HT1080 (cell line): ENCODE measurements at places on chromosomes 4 and X.

DNA sequence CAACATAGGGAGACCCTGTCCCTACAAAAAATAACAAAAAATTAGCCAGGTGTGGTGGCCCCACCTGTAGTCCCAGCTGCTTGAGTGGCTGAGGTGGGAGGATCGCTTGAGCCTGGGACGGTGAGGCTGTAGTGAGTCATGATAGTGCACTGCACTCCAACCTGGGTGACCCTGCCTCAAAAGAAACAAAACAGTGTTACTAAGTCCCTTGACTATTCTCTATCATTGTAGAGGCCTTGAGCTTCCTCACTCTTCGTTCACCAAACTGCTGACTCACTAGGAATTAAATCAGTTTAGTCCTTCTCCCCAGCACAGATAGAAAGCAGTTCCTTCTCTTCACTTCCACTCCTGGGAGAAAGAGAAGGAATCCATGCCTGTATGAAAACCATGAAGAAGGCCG, 14.5 kb downstream of the CDS1 start:
- peak; percentile 60 for DNase-seq

DNA sequence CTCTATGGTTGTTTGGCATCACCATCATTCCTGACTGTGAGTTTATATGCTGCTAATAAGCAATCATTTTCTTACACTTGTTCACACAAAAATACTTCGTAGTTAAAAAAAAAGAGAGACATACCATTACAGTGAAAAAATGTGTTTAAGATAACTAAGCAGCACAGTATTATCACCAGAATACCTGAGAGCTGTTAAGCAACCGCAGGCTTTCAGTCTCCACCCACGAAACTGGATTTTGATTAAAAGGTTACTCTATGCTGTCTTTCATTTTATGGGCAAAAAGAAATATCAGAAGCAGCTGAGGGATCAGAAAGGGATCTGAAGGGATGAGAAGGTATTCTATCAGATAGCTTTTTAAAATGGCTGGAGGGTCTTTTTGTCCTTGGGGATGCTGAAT, 148.3 kb downstream of the NEK1 start:
- no peak for DNase-seq

GRCh38 chr4:113832803-113833202, 71.3 kb upstream of the CAMK2D start:
- no peak for DNase-seq

GRCh38 chrX:76127341-76127740, 45.5 kb upstream of the PBDC1 start:
- peak; percentile 22 for DNase-seq

- peak; percentile 95 for DNase-seq
These were observed 570.4 kb upstream of the DIPK2B start for GRCh38 chrX:45771114-45771513.

- no peak for DNase-seq
These were observed 133.7 kb upstream of the CXCL13 start for GRCh38 chr4:77471821-77472495.

- peak; percentile 6 for DNase-seq
These were observed 255.1 kb upstream of the VEGFC start for GRCh38 chr4:177047851-177048174.

DNA sequence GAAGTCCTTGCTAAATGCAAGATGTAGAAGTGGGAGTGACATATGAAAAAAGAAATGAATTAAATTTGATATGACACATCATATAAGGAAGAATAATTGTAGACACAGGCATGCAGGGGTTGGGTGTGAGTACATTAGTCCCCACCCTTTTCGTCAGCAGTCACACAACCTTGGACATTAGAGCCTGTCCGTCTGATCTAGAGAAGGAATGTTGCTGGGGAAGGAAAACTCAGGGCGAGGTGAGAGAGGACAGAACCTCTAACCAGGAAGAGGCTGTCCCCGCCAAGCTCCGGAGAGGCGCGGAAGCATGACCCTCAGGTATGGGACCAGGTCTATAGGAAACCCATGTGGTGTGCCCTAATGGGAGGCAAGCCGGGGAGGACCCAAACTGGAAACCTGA, 102.1 kb downstream of the RELL1 start:
- DNase-seq, result no peak

- DNase-seq, result peak; percentile 79
These were observed 105.4 kb downstream of the HS6ST2 start for GRCh38 chrX:132853040-132853439.

- no peak for DNase-seq
These were observed 121.2 kb downstream of the TBCK start for GRCh38 chr4:106194801-106195200.

- no peak for DNase-seq
These were observed 82.7 kb downstream of the PARM1 start for GRCh38 chr4:75015627-75016026.

DNA sequence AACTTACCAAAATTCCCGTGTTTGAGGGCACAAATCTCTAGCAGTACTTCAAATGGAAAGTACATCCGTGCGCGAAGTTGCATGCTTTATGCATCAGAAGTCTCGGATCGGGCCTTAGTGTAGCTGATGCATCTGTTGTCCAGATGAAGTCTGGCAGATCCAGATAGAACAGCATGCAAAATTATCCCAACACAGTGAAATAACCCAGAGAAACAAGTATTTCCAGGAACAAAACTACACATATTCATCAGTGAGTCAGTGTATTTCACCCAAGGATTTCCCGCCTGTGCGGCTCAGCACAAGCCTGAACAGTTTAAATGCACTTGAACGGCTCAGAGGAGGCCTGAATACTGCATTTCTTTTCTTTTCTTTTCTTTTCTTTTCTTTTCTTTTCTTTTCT, 27.4 kb upstream of the CLDN24 start:
- DNase-seq, result no peak

GRCh38 chrX:68895341-68895755, 66.5 kb downstream of the EFNB1 start:
- peak; percentile 47 for DNase-seq

DNA sequence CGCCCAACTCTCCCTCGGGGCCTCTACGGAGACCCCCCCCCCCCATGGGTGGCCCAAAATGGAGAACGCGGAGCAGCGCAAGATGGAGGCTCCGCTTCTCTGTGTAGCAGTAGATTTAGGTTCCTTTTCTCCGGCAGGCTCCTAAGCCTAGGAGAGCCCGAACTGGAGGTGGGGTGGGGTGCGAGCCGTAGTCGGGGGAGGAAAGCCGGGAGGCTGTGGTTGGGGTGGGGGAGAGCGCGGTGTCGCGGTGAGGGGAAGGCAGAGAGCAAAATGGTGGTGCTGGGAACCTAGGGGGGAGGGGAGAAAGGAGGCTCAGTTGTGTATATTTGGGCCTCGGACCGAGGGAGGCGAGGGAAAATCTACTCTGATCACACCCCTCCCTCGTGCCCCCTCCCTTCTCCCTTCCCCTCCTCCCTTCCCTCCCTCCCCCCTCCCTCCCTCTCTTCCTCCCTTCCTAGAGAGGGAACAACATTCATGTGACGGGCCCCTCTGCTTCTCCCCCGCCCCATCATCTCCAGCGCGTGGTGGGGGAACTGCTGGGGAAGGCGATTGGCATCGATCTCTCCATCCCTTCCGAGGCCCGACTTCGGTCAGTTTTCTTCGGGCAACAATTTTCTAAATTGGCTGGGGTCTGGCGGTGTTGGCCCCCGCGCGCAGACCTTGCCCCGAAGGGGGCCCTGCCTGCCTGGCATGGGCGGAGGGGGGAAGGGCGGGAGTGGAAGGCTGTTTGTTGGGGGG, at the start of gene STAG2:
Gene STAG2 (plus strand): TSS at position 439 of the 738 bp plus-strand sequence. CDS start 60,922 bp downstream, outside the sequence.
- peak; percentile 77 for DNase-seq

- no peak for DNase-seq
These were observed 590.3 kb downstream of the PACRGL start for GRCh38 chr4:21290562-21290961.

GRCh38 chrX:110180176-110180927, 137.5 kb downstream of the AMMECR1 start:
- DNase-seq, result peak; percentile 78

- peak; percentile 58 for DNase-seq
These were observed 464 bp downstream of the RAP1GDS1 start for GRCh38 chr4:98261405-98262291.

DNA sequence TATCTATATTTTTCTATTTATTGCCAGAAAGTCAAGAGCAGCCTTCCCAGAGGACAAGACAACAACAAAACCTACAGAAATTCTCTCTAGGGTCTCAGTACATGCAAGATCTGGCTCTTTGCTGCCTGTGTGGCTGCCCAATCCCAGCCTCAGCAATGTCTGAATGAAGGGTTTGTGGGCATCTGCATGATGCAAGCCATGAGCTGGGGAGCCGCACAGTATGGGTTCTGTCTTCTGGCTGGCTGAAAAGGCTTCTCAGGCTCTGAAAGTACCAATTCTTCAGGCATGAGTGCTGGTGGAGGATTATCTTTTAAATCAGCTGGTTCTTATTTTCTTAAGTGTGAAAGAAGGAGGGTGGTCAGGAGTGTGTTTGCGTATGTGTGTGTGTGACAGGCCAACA, 104.6 kb downstream of the PDGFRA start:
- DNase-seq, result no peak

DNA sequence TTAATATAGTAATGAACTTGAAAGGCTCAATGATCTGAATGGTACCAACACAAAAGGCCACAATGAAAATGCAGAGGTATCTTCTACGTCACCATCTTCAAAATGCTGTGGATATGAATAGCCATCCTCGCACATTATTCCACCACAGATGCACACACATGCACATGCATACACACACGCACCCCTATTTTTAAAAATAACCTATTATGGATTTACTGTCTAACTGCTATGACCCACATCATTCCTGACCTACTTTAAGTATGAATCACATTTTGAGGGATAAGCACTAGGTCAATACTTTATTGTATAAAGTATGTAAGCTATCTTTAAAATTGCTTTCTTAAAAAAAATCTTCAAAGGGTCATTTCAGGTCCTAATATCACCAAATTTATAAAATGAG, 24.4 kb upstream of the CORIN start:
- DNase-seq, result no peak

GRCh38 chr4:113537628-113538027, 223.9 kb downstream of the CAMK2D start:
- DNase-seq, result no peak

GRCh38 chr4:183455431-183456195, 11.2 kb downstream of the CDKN2AIP start:
- peak; percentile 57 for DNase-seq

DNA sequence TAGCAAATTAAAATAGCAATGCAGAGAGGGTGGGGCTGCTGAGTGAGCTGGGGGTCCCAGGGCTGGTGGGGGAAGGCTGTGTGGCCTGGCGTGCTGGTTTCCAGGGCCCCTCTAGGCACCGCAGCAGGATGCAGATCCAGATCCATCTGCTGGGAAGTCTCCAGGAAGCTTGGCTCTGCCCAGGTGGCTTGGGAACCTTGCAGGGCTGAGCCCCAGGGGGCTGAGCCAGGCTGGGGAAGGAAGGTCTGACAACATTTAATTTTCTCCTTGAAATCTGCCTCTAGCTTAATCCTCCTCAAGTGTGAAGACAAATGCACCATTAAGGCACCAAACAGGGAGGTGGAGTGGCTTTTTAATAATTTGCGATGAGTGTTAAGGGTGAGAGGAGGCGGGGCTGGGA, 31.7 kb downstream of the SORCS2 start:
- DNase-seq, result no peak

DNA sequence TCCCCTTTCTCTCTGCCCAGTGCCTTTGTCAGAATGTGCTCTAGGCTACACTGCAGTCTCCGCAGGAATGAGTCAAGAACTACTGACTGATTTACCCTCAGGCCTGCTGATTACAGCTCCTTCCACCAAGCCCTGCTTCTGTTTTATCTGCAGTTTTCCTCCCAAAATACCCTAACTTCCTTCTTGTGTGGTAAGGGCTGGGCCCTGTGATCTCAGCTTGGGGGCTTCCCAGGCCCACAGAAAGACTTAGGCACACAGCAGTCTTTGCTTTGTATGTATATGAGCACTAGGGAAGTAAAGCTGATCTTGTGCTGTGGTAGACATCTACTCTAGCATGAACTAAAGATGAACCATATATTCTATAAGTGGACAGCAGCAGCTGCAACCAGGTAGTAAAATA, 18.8 kb downstream of the PAK3 start:
- no peak for DNase-seq

GRCh38 chrX:46759645-46759974, 692 bp upstream of the SLC9A7 start:
- DNase-seq, result no peak

GRCh38 chr4:182749667-182750167, 167.5 kb downstream of the DCTD start:
- DNase-seq, result no peak
